Activated T-helper 1 cell treated with anti-CD3 and anti-CD28 coated beads, Interleukin-12 subunit alpha, Interleukin-12 subunit beta, Interleukin-2, Interleukin-4 antibody, amounts not matched to agents 30 ng/mL and 10 ng/mL and 1 ng/mL, durations not matched to agents 14 hours and 24 hours and 36 hours (primary cell): ENCODE measurements at places on chromosomes 6 and 20.

DNA sequence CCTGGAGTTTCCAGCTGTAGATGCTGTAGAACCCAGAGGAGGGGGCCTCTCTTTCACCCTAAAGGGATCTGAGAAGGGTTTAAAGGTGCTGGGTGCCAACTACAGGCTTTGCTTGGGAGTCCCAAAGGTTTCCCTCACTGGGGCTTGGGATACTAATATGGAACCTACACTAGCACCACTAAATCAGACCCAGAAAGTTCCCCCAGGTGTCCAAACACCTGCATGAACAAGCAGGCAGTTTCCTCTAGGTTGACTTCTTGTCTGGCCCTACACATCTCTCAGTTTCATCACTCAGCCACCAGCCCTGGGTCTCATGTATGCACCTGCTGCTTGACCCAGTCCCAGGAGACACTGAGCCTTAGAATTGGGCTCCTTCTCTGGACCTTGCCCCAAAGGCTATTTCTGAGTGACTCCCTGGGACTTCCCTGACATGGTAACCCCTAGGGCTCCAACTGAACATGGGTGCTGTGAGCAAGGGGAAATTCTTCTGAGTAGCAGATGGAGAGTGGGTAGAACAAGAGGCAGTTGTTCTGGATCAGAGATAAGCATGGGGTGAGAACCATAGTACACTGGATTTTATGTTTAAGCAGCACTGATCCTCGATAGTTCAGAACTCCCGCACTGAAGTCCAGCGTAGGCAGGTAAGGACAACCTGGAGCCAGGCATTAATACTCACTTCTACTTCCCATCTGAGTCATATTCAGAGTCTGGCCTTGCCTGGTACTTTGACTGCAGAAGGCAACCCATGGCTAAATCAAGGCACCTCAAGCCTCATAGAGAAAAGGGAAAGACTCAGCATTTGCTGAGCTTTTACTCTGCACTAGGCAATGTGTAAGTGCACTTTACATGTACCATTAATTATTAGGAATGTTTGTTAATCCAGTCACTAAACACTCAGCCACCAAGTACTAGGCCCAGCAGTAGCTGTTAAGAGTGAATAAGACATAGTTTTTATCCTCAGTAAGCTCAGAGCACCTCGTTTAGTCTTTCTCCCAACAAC is 16.8 kb downstream of the BCL2L1 start:
- DNase-seq: no peak

DNA sequence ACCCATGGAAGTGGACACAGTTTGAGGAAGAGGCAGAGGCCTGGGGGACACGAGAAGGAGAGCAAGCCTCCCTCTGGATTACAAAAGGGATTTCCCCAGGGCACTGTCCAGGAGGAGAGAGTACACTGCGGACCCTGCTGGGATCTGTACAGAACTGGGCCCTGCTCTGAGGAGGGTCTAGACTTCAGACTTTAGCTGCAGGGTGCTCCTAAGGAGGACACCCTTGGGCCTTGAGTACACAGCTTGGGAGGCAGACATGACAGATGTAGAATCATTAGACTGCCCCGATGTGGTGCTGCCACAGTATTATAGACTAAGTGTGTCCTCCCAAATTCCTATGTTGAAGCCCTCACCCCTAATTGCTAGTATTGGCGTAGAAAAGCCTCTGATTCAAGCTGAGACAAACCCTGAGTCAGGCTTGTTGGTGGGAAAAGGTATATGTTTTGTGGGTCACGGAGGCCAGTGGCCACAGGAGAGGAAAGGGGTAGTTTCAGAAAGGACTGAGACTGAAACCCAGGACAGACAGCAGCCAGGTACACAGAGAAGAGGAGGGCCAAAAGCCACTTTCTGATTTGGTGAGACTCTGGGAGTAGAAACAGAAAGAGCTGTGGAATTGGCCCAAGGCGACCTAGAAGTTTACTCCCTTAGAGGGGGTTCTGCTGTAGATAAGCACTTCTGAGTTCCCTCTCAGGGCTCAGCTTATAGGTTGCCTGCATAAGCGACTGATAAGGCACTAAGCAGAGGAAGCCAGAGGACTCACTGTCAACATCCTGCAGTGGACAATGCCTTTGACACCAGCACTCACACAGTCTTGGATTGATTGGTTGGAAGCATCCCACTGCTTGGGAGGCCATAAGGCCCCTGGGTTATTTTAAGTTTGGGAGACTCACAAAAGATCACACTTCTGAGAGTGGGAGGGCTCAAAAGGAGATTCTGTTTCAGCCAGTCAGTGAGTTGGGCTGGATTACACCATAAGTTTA is 16.5 kb upstream of the SH3BGRL2 start:
- no peak for DNase-seq

DNA sequence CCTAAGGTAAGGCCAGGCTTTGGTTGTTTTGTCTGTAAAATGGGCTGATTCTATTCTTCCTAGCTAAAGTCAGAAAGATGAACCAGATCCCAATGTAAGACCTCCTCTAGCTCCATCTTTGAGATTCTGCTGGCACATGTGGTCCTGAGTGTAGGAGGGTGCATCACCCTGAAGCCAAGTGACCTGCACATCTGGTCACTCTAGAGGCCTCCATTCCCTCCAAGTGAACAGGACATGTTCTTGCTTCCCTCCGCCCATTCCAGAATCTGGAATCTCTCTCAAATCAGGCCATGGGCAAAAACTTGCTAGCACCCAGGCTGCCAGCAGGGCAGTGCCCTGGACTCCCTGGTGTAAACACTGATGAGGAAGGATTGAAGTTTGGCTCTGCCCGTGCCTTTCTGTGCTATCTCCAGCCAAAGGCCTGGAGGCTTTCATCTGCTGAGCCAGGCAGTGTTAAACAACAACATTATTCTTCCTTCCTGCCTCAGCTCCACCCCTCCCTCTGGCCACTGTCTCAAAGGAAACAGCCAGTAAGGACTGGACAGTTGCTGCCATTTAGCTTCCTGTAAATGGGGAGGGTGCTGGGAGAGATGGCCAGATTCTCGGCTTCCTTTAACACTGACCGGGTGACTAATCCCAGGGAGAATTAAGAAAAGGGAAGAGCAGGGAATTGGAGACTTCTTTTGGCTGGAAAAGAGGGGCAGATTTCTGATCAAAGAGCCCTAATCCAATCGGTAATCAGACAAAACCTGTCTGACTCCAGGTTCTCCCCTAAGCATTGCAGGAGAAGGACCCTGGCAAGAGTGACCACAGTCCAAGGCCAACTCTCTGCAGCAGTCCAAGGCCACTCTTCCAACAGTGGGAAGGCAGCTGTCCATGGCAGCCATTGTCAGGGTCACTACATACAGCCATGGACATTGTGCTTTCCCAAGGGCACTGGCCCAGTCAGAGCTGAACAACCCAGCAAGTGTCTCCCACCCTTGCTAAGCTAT is 19.5 kb upstream of the ADGRF1 start:
- DNase-seq: no peak

DNA sequence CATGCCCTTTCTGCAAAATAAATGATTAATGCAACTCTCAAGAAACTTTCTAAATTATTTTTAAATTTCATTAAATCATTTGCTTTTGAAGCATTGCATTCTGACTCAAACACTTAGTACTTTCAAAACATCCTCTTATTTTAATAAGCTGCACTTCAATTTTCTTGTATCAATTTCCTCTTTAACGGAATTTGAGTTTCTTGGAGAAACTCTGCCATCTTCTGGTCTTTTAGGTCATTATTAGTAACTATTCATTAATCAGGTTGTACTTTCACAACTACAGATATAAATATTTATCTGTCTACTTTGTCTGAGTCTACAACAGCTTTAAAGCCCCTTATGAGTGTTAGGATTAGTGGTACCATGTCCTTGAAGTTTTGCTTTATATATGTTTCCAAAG is 30.2 kb downstream of the TMX4 start:
- DNase-seq: no peak

DNA sequence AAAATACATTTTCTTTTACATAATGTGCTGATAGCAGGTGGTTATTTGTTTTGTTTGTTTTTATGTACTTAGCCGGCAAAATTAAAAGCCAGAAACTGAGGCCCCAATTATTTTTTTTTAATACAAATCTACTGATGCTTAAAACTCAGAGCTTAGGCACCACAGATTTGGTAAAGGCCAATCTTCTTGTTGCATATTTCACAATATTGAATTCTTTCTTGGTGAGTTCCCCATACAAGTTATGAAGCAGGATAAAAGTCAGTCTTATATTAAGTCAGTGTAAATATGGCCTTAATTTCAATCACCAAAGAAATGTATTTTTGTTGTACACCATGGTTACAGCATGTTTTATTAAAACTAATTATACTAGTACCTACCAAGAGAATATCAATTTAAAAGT is 16.3 kb upstream of the ZDHHC14 start:
- no peak for DNase-seq

GRCh38 chr6:110366256-110366655 is 8.1 kb upstream of the METTL24 start:
- DNase-seq: no peak

DNA sequence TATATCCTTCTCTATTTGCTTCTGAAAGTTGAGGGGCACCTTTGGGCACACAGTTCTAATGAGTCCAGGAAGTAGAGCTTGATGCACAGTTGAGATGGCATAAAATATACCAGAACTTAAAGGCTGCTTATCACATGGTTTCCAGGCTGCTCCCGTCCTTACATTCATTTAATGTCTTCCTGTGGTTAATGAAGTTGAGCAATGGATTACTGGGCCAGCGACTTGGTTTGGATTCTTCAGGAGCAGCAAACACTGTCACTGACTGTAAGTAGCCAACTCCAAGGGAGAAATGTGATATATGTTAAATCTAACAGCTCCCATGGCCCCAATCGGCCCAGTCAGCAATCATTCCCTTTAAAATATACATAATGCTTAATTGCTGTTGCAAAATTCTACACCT is 9.0 kb upstream of the TSHZ2 start:
- DNase-seq: no peak

- no peak for DNase-seq
Measured at GRCh38 chr20:3510110-3510509, 39.3 kb downstream of the ATRN start.

DNA sequence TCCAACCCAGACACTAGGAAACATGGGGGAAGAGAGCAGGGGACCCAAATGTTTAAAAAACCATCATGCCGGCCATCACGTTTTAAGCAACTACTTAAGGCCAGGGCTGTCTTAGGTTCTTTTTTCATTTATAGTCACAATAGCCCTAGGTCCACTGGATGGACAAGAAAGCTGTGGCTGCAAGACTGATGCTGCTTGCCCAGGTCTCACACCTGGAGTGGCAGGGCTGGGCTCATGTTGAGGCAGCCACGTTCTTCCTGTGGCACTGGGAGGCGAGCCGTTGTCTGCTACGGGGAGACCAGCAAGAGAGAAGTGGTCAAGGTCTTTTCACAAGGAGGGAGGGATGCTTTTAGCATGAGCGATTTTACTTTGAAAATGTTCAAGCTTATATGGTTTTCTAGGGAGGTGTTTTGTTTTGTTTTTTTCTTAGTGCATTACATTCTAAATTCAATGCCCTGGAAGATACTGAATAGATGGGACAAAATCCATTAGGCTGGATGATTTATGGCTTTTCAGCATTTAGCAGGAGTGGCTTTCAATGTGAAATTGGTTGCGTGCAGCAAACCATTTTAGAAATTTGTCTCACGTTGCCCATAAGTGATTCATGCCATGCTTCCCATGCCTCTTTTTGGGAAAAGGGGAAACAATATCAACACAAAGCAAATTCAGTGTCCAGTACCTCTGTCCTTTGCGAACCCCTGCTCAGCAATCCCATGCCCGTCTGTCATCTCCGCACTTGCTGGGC is 106.6 kb upstream of the SNX9 start:
- no peak for DNase-seq

DNA sequence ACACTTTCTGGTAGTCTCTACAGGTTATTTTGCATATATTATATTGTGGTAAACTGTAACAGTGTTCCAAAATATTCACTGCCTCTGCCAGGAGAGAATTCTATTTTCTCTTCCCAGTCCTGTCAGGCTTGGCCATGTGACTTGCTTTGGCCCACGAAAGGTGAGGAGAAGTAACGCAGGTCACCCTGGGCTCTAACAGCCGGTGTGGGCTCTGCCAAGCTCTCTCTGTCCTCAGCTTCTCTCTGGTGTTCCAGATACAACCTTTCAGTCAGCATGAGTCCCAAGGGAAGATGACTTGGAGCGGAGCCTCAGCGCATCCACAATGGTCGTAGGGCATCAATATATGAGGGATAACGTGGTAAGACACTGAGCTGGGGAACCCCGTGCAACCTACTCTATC is 113.0 kb upstream of the RREB1 start:
- no peak for DNase-seq

DNA sequence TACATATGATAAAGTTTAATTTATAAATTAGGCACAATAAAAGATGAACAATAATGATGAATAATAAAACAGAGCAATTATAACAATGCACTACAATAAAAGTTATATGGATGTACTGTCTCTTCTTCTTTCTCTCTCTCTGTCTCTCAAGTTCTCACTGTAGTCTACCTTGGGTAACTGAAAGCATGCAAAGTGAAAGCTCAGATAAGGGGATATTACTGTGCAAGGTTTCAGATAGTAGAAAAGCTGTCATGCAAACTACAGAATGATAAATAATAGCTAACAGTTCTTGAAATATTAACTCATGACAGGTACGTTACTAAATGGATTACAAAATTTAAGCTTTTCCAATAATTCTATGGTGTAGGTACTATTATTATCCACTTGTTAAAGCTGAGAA is 311.9 kb upstream of the PRDM1 start:
- no peak for DNase-seq

DNA sequence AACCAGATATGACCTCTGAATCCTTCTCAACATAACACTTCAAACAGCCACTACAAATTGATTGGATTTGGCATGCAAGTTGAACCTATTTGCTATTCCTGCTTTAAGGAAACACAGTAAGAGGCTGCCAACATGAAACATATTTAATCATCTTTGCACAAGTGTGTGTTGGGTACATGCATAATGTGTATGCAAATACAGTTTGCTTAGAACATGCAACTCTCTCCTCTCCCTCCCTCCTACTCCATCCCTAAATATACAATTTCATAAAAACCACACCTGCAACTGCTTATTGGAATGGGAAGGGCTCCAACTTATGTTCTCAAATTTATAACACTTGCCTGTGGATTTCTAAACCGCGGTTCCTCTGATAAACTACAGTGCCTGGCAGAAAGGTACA is 71.5 kb downstream of the CD83 start:
- DNase-seq: no peak

GRCh38 chr6:129508477-129509145 is 201.4 kb downstream of the ARHGAP18 start:
- DNase-seq: no peak

DNA sequence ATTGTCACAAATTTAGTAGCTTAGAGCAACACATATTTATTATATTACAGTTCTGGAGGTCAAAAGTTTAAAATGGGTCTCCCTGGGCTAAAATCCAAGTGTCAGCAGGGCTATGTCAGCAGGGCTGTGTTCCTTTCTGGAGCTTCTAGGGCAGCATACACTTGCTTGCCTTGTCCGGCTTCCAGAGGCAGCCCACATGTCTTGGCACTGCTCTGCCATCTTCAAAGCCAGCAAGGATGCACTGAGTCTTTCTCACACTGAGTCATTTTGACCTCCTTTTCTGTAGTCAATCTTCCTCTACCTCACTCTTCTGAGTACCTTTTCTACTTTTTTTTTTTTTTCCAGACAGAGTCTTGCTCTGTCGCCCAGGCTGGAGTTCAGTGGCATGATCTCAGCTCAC is 39.0 kb downstream of the ADGRF4 start:
- no peak for DNase-seq
